ENCODE measurements at places on chromosomes 2 and 18. TPM values are rescaled to one million over a fixed set of nuclear protein-coding genes. Genes with fewer than 3 reads are reported as not detected.

PSMA8 gene
- total RNA-seq, result not detected

DNA sequence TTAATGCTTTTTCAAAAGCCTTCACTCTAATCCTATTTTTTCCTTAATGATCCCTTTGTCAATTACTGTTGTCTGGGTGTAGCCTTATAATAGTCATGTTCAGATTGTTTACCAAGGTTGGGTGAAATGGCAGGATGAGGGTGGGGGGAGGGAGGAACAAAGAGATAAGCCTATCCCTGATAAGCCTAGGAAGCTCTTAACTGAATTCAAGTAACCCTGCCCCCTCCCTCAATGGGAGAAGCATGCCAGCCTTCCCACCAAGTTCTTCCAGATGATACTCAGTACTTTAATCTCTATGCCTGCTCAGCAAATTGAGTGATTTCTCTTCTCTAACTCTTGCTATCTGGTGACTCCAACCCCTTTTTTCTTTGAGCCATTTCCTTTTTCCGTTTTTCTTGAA lies 180.3 kb upstream of the ETAA1 start:
- DNase-seq, result no peak
- no peaks in the 10 kb centered on the region for H3K36me3 ChIP-seq
- no peak overlapping the region for H3K27ac ChIP-seq
- H3K4me3 ChIP-seq, result no peak overlapping the region
- H3K27me3 ChIP-seq, result peaks cover 7% of the 10 kb centered on the region

GRCh38 chr18:63138436-63139340 lies 180.9 kb downstream of the BCL2 start:
- peaks cover 53% of the 10 kb centered on the region for H3K4me1 ChIP-seq
- peak overlapping the region; percentile 43 for H3K4me3 ChIP-seq
- no peaks in the 10 kb centered on the region for H3K36me3 ChIP-seq
- no peaks in the 10 kb centered on the region for H3K27me3 ChIP-seq

ACMSD gene
- not detected for total RNA-seq

DNA sequence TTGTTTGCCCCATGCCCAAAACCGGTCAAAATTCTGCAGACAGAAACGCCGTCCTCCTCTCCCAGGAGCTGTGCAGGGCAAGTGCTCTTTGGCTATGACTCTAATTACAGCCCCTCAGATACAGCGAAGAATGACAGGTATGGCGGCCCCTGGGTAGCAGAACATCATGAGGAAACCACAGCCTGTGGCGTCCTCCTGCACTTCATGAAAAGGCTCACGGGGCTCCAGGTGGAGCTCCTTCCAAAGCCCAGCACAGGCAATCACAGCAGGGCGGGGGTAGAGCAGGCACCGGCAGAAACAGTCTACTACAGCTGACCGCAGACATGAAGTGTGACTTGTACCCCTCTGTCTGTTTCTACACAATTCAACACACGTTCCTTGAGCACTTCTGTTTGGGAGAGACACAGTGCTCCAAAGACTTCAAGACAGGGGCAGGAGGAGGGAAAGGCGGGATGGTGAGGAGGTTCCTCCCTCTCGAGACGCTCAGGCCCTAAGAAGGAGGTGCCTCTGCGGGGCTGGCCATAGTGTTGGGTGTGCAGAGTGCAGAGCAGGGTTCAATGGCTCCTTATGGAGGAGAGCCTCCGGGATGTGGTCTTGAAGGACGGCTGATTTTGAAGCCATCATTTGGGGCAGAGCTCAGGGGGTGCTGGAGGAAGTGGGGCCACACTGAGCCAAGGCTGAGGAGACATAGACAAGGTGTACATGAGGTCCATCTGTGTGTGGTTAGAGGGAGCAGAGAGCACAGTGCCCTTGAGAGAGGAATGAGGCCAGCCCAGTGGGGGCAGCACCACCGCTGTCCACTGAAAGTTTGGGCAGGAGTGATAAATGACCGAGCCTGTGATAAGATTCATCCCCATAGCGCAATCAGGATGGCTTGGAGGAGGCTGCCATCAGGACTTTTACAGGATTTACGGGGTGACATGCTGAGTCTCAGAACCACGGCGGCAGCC lies 468.3 kb downstream of the EIPR1 start:
- DNase-seq, result no peak
- H3K27me3 ChIP-seq, result peaks cover 28% of the 10 kb centered on the region
- no peak overlapping the region for H3K27ac ChIP-seq
- no peak overlapping the region for H3K4me3 ChIP-seq
- H3K36me3 ChIP-seq, result no peaks in the 10 kb centered on the region
- no peaks in the 10 kb centered on the region for H3K4me1 ChIP-seq

RBM44 gene
- total RNA-seq, result 0.27 TPM

DNA sequence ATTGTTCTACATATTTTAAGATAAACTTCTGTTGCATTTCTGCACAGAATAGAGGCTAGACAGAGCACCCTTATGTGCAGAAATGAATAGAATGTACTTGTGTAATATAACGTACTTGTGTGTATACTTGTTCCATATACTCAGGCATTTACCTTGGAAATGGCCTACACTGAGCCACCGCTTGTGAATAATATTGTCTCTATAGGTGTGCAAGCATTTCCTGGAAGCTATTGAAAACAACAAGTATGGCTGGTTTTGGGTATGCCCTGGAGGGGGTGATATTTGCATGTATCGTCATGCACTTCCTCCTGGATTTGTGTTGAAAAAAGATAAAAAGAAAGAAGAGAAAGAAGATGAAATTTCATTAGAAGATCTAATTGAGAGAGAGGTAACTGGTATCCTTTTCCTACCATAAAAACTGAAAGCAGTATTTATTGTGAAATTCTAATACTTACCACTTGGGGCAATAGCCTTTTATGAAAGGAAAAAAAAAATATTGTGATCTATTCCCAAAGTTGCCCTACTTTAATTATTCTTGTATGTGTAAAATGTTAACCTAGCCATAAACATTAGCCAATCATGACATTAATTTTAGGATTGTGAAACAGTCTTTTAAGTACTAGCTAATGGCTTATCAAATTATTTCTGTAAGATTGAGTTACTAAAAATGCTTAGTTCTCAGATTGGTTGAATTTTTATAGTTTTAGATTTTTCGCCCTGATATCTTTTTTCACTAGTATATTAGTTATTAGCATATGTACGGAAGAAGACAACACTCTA lies 18.0 kb downstream of the ZC3H15 start:
- no peak for DNase-seq
- peaks cover 3% of the 10 kb centered on the region for H3K4me1 ChIP-seq
- no peak overlapping the region for H3K4me3 ChIP-seq
- peaks cover 88% of the 10 kb centered on the region for H3K36me3 ChIP-seq
